ENCODE measurements at places on chromosomes 11 and 22.
A peak's percentile ranks its signal among the peaks of the same experiment; 100 is the strongest.

GRCh38 chr11:83007909-83008580, 63.7 kb downstream of the RAB30 start:
- H3K27ac ChIP-seq, result no peak overlapping the region
- no peak overlapping the region for H3K4me3 ChIP-seq
- peak; percentile 48 for DNase-seq
- peaks cover 18% of the 10 kb centered on the region for H3K4me1 ChIP-seq

GRCh38 chr11:71451596-71452198, 1.3 kb upstream of the NADSYN1 start:
- H3K36me3 ChIP-seq, result peaks cover 14% of the 10 kb centered on the region
- H3K27me3 ChIP-seq, result no peaks in the 10 kb centered on the region
- DNase-seq, result peak; percentile 7
- H3K27ac ChIP-seq, result no peak overlapping the region

DNA sequence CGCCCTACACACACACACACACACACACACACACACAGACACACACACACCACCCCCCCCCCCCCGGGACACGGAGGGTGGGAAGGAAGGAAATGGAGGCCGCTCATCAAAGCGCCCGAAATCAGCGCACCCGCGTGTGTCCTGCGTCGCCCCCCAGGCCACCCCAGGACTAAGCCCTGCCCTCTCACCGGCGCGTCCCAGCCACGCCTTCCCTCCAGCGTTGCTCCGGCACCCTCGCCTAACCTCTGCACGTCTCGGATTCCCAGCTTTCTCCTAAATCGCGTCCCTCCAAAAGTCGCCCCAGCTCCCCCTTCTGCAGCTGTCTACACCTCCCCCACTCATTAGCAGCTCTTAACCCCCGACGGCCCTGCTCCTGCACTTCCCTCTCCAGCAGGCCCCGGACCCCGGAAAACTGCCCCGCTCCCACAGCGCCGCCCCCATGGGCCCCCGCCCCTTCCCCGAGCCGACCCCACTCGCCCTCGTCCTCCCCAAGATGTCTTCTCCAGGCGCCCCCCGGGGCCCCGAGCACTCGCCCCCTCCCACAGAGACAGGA, 557 bp downstream of the PACSIN2 start:
- H3K4me3 ChIP-seq, result peak overlapping the region; percentile 88
- peak; percentile 49 for DNase-seq
- H3K27me3 ChIP-seq, result no peaks in the 10 kb centered on the region
- H3K36me3 ChIP-seq, result no peaks in the 10 kb centered on the region
- H3K27ac ChIP-seq, result peak overlapping the region; percentile 90
- H3K4me1 ChIP-seq, result peaks cover 20% of the 10 kb centered on the region

- no peak overlapping the region for H3K4me3 ChIP-seq
- H3K4me1 ChIP-seq, result no peaks in the 10 kb centered on the region
- H3K27me3 ChIP-seq, result no peaks in the 10 kb centered on the region
- H3K36me3 ChIP-seq, result peaks cover 2% of the 10 kb centered on the region
Measured at GRCh38 chr22:19109198-19110063, 12.8 kb downstream of the DGCR2 start.

- H3K27ac ChIP-seq, result no peak overlapping the region
- H3K4me3 ChIP-seq, result no peak overlapping the region
- H3K36me3 ChIP-seq, result no peaks in the 10 kb centered on the region
- no peaks in the 10 kb centered on the region for H3K27me3 ChIP-seq
Measured at GRCh38 chr22:18057568-18058209, 20.1 kb upstream of the PEX26 start.

- no peaks in the 10 kb centered on the region for H3K36me3 ChIP-seq
- no peak overlapping the region for H3K4me3 ChIP-seq
- no peaks in the 10 kb centered on the region for H3K4me1 ChIP-seq
- no peaks in the 10 kb centered on the region for H3K27me3 ChIP-seq
- H3K27ac ChIP-seq, result no peak overlapping the region
- DNase-seq, result no peak
Measured at GRCh38 chr11:127238321-127238720, 237.8 kb upstream of the KIRREL3 start.

- no peaks in the 10 kb centered on the region for H3K27me3 ChIP-seq
- H3K36me3 ChIP-seq, result no peaks in the 10 kb centered on the region
- no peak overlapping the region for H3K4me3 ChIP-seq
- no peaks in the 10 kb centered on the region for H3K4me1 ChIP-seq
Measured at GRCh38 chr11:67691149-67691548, 16.7 kb upstream of the ALDH3B2 start.

DNA sequence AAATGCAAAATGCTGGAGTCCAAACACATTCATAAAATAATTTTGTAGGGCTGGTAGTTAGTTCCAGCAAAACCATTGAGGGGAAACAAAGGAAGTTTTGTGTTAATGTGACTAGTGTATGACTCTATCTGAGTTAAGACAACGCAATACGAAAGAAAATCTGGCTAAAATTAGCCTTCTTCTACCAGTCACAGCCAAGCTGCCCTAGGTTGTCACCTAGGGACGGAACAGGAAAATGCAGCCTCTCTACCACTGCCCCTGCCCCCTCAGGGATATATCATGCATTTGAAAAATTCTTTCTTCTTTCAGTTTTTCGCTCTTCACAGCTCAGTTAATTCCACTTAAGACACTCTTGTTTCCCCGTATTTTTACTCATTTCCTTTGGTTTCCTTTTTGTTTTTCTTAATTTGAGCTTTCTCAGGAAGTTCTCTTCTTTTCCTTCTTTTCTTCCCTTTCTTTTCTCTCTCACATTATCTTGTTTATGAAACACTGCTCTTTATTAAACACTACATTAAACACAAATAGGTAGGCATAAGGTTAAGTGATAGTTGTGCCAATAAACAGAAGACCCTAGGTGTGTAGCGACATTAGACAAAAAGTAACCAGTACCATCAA, 30.6 kb downstream of the KIRREL3 start:
- no peaks in the 10 kb centered on the region for H3K27me3 ChIP-seq
- H3K27ac ChIP-seq, result no peak overlapping the region
- H3K4me3 ChIP-seq, result no peak overlapping the region
- H3K36me3 ChIP-seq, result no peaks in the 10 kb centered on the region
- H3K4me1 ChIP-seq, result peaks cover 3% of the 10 kb centered on the region
- peak; percentile 49 for DNase-seq

GRCh38 chr22:33404723-33405122, 346.5 kb upstream of the SYN3 start:
- H3K4me3 ChIP-seq, result no peak overlapping the region
- H3K27ac ChIP-seq, result no peak overlapping the region
